ENCODE measurements at places on chromosomes 5 and 9.

DNA sequence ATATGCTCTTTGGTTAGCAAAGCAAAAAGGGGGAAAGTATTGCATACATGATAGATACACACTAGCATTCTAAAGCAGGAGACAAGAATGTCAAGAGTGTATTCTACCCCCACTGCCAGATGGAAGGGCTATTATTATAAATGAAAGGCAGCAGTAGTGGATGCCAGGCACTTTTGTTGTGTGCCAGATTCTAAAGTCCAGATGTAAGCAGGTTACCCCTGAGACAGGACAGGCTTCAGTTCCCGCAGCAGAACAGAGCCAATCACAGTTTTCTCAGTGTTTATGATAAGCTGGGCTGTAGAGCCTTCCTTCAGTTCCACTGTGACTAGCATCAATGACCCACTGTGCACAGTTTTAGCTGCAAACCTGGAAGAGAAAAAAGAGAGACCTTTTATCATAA is 226.6 kb upstream of the TBCA start:
- DNase-seq, result no peak

DNA sequence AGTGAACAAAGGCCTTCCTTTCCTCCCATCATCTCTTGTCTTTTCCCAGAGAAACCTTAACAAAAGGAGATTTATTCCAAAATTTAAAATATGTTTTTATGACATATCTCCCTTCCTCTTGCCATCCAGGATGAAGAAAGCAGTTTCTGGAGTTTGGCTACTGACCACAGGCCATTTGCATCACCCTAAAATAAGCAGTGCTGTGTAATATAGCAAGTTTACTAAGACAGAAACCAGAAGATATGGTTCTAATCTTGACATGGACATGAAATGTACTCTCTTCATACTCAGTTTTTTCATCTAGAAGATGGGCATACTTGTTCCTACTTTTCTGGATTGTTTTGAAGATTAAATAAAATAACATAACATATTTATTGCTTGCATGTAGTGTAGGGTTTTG is 50.2 kb upstream of the ZFAND5 start:
- no peak for DNase-seq

GRCh38 chr5:2110934-2111462 is 228.3 kb upstream of the IRX4 start:
- no peak for DNase-seq

DNA sequence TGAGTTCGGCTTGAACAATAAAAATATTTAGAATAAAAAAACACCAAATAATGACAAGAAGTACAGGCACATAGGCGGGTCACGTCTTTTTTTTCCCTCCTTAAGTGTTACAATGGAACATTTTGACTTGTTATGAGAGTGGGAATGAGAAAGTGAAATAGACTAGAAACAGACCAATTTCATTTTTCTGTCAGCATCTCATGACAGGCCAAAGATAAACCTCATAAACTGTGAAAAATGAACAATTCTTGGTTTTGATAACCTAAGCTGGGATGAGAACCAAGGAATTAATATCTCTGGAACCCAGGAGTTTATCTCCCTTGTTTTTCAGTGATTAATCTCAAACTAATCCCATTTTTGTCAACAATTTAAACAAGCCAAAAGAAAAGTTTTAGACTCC is 299.5 kb downstream of the SLIT3 start:
- no peak for DNase-seq

GRCh38 chr9:94139672-94140417 is 55.6 kb downstream of the PTPDC1 start:
- no peak for DNase-seq

DNA sequence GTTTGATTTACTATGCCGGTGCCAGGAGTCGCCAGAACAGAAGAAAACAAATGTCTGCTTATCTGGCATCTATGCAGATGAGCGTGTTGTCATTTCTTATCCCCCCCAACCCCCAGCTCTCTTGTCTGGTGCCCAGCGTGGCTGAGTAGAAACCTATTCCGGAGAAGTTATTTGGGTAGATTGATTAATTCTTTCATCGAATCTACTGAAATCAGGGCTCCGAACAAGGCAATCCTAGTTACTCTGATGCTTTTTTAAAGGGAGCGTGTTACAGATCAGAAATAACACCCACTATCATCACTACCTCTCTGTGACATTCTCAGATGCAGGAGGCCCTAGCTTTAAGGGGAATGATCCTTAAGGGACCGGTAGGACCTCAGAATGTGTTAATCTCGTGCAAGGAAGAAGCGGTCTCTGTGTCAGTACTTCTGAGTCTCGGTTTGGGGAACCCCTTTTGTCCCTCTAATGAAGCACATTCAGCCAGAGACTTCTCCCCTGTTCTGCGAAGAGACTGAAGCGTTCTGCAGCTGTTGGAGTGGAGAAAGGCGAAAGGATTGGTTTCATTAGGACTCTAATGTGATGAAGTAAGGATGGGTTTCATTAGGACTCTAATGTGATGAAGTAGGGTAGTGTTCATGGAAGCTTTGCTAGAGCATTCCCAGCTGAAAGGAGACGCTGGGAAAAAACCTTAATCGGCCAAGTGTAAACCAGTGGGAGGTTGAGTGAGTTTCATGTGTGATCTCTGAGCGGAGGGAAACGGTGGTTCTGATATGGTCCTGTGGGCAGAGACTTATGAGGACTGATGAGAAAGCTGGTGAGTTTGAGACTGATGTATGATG is 1.5 kb downstream of the PIP5K1B start:
- no peak for DNase-seq

Measured in activated gamma-delta T cell treated with Interleukin-2 at 50 U/mL for 16 hours (primary cell).